ENCODE measurements at places on chromosomes 16 and 17.

DNA sequence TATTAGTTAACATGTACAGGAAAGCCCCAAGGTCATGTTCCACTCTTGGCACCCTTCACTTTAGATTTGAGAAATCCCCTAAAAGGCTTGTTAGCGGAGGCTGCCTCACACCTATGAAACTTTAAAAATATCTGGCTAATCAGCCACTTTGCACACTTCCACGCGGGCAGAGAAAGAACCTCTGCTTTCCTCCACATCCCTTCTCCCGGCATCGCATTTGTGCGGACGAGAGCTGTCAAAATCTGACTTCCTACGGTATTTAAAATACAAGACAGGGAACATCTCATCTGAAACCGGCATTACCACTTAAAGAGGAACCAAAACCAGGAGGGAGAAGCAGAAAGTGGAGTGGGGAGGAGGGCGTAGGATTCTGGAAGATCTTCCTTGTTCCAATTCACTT lies 422.3 kb downstream of the TMEM114 start:
- no peak for DNase-seq

DNA sequence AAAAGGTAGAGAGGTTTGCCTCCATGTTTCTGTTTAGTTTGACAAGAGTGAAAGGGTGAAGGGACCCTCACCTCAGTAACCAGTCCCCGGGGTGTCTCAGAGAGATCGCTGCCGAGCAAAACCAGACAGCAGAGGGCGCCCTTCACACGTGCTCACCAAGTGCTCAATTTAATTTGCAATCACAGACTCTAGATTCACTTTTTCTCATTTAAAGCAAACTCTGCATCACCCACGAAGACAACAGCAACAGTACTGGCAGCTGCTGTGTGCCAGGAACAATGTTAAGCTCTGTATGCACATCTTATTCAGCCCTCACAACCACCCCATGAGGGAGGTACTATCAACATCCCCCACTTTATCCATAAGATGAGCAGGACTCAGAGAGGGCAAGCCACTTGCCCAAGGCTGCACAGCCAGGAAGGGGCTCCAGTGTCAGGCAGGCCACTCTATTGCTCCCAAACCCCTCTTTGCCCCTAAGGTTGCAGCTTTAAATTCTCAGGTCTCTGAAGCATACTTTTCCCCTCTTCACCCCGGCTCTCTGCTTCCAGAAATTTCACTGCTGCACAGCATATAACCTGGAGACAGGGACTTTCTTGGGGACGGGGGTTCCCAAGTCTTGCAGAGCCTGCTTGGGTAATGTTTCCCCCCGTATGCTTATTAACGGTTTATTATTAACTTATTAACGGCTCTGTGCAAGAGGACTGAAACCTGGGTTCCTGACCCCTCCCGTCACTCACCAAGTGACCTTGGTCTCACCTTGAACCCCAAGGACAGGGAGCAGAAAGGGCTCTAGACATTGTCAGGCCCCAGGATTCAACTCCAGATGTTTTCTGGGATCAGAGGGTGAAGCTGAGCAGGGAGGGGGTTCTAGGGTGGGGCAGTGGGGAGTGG lies 70.9 kb downstream of the CNGB1 start:
- peak; percentile 20 for DNase-seq

- no peak for DNase-seq
Measured at GRCh38 chr17:38569701-38570512, 35.8 kb downstream of the SRCIN1 start.

DNA sequence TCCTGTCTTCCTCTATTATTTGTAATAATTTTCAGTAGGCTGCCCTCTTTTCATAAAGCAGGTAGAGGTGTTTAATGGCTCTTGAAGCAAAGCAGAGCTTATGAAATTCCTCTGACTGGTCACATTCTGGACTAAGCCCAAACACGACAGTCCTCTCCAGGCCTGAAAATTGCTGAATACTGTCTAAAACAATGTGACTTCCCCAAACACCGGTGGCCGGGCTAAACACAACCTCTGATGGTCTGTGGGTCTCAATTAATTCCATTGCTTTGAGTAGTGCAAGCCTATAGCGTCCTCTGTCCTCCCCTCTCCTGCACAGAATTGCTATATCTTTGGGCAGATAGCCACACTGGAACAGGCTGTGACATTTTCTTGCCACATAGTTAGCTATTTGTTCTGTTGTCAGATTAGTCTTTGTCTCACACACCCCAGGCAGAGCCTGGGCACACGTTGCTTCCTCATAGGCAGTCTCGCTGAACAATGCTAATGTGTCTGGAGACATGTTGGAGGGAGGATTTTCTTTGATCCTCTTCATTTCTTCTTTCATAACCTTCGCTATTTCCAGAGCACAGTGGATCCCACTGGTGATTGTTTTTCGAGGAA lies 10.8 kb upstream of the SLFN12L start:
- DNase-seq, result no peak

DNA sequence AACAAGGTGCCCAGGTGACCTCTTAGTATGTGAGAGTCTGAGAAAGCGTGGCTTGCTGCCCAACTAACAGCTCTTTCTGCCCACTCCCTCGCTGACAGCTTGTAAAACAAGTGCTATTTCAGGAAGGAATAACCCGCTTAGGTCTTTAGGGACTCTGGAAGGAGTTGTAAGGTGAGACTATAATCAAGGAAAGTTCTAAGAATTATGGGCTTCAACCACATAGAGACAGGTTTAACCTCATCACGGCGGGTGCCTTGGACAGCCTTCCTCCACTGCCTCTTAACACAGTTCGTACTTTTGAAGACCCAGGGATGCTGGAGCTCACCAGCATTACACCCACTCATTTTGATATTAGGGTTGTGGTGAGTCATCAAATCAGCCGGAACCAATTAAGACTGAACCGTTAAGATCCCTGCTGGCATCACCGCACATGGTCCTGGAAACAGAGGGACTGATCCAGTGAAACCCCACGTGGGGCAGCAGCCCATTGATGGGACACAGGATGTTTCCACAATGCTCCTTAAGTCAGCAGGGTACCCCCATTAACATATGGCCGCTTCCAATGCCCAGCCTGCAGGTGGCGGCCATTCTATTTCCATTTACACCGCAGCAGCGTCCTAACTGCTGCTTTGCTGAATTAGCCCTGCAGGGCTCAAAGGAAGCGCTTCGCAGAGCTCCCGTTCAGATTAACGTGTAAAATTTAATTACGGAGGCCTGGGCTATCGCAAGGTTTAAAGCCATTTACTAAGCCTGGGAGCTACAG lies 176.6 kb upstream of the SDK2 start:
- no peak for DNase-seq

- no peak for DNase-seq
Measured at GRCh38 chr17:773467-774312, 8.4 kb downstream of the GLOD4 start.

DNA sequence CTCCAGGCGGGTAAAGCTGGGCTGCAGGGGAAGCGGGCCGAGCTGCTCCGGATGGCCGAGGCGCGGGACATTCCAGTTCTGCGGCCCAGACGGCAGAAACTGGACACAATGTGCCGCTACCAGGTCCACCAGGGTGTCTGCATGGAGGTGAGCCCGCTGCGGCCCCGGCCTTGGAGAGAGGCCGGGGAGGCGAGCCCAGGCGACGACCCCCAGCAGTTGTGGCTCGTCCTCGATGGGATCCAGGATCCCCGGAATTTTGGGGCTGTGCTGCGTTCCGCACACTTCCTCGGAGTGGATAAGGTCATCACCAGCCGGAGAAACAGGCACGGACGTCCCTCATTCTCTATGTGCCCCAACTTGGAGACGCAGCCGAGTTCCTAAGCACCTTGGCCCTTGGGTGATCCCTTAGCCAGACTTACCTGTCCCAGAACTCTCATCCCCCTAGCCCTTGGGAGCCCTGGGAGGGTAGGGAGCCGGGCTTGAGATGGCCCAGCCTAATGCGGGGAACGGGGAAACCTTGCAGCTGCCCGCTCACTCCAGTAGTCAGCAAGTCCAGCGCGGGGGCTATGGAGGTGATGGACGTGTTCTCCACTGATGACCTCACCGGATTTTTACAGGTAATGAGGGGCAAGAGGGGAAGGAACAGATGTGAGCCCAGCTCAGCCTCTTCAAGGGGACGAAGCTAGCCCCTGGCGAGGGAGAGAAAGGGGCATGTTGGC lies 806 bp downstream of the MRM1 start:
- no peak for DNase-seq

GRCh38 chr17:40139566-40140058 lies 725 bp upstream of the CASC3 start:
- DNase-seq, result no peak

- DNase-seq, result no peak
Measured at GRCh38 chr17:13562271-13562800, 39.4 kb downstream of the HS3ST3A1 start.

DNA sequence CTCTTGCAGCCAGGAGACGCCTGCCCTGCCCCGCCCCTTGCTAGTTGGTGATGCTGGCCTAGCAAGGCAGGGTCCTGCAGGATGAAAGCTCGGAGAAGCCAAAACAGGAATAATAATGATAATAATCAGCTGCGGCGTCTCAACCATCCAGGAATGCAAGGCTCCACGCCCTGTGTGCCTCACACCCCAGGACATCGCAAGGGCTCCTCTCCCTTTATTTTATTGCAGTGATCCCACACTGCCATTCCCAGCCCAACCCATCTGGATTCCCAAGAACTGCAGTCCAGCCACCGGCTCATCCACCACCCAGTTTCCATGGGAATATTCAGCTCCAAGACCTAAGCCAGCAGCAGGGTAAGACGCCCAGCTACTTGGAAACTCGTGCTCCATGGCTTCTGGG lies 21.0 kb upstream of the ZNF652 start:
- DNase-seq, result no peak

GRCh38 chr17:71409712-71410111 lies 711.1 kb upstream of the SOX9 start:
- no peak for DNase-seq

- peak; percentile 94 for DNase-seq
Measured at GRCh38 chr17:75524970-75525805, at the start of gene LLGL2. TSS of gene LLGL2 (plus strand) at chr17:75525697. CDS start at chr17:75543427, 17,730 bp downstream.

GRCh38 chr16:30350134-30350871 lies 4.8 kb downstream of the CD2BP2 start:
- no peak for DNase-seq

GRCh38 chr17:81898029-81898866 lies 3.8 kb upstream of the NPB start:
- DNase-seq, result no peak

DNA sequence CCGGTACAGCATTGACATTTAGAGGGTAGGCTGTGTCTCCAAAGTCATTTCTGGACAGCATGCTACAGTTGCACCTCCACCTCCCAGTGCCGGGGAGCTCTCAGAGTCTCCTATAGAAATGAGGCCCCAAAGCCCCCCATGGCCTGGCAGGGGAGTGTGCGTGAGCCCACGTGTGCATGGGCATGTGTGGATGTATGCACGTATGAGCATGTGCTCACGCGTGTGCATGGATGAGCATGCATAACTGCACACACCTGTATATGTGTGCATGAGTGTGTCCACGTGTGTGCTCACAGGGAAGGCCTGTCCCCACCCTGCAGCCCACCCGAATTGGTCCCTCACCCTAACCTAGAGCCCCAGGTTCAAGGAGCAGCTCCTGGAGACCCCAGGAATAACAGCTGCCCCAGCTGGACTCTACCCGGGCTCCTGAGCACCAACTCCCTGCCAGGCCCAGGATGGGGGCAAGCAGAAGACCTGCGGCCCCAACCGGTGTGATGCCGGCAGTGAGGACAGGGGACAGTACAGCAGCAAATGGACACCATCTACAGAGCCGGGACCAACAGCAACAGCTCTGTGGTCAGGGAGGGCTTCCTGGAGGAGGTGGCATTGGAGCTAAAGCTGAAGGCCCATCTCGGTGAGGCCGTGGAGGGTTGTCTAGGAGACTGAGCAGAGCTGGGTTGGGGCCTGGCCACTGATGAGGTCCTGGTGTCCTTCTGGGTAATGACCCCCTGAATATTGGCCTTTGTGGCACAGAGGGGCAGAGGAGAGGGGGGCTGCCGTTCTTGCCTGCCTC lies 35.1 kb downstream of the ZNF469 start:
- no peak for DNase-seq

GRCh38 chr17:74530831-74531150 lies 484 bp downstream of the CD300LB start:
- DNase-seq, result no peak

- no peak for DNase-seq
Measured at GRCh38 chr16:88435437-88436355, 17.4 kb upstream of the ZFPM1 start.

DNA sequence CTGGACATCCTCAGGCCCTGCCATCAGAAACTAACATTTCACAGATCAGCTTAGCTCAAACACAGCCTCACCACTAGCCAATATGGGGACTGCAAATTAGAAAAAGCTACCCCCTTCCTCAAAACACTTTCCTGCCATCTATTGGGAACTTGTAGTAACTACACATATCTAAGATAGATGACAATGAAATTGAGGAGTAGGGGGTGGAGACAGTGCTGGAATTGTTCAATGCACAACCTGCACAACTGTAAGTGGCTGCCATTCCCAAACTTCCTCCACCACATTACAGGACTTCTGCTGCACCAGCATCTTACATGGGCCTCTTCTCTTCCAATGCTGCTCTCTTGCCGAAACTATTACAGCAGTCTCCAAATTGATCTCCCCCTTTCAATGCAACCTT lies 21.9 kb downstream of the AIPL1 start:
- peak; percentile 58 for DNase-seq

DNA sequence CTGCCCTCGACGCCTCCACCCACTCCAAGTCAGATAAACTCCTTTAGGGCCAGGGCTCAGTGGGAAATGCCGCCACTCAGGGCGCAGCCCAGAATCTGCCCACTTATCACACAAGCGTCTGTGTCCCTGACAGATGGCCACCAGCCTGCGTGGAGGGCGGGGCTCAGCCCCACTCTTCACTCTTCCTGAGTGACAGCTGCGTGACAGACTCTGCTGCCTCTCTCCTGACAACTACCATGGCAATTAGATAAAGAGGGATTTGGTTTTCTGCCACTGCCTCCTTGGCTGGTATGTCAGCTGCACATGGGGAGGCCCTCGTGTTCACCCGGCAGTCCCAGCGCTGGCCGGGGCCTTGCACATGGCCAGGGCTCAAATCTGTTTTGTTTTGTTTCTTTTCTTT lies 96.2 kb downstream of the RTN4RL1 start:
- peak; percentile 36 for DNase-seq

DNA sequence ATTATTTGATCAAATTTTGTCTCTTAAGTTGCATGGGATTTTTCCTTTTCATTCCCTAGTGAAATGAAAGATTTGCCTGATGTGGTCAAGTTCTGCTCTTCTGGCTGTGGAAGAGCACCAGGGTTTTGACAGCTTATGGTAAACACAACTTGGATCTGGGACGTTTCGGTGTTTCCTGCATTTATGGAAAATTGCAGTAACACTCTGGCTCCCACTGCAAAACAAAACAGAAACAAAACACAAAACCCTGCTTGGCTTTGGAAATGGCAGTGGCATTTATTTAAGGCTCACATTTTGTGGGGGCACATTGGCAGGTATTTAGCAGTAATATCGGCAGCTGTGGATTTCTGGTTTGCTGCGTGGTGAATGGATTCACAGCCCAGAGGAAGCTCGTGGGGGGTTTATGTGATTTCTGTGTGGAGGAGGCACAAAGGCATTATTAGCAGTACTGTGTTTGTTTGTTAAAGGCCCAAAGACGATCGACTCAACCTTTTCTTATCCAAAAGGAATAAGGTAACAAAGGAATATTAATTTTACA lies 377.8 kb downstream of the SNX29 start:
- DNase-seq, result no peak

Data from D721Med (cell line).